ENCODE measurements at places on chromosomes 13 and 19.

GRCh38 chr13:30186634-30187415 lies 120.5 kb downstream of the KATNAL1 start:
- peak; percentile 57 for DNase-seq

DNA sequence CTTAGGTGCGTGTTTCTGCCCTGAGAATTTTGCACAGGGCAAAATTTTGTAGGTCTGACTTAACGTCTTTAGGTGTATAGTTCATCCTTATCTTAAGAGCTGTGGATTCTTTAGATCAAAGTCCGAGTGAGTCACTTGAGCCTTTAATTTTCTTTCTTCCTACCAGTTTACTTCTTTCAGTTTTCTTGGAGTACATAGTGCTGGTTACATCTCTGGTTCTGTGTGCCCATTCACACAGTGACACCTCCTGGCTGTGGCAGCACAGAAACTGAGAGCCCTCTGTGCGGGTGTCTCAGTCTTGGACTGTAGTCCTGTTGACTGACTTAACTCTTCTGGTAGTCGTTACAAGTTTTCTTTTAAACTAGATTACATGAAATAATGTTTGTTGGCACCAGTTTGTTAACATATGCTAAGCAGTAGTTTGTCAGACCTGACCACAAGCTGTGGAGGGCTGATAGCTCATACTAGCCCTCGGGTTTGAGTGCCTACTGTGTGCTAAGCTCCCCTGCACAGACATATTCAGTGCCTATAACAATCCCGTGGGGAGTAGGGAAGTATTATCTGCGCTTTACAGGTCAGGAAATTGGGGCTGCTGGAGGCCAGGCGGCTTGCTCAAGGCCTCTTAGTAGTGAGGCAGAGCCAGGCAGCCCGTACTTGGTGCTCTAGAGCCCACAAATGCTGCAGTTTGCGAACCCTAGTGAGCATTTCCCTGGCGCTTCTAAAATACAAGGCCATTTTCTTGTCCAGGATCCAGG lies 1.6 kb downstream of the GATAD2A start:
- no peak for DNase-seq

DNA sequence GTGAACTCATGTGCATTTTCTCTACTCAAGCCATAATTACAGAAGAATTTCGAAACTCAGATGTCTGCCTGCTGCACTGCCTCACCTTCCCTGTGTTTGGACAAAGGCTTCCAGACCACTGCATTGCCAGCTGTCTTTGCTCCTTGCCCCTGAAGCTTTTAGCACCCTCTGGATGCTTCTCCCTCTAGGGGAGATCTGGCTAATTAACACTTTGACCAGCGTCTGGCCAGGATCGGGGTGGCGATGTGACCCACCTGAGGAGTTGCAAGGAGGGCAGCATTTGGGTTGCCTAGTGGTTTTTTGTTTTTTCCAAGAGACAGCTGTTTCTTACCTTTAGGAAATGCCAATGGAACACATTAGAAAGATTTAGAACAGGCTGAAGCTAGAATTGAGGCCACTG lies 127.7 kb upstream of the ZNF536 start:
- DNase-seq, result no peak

DNA sequence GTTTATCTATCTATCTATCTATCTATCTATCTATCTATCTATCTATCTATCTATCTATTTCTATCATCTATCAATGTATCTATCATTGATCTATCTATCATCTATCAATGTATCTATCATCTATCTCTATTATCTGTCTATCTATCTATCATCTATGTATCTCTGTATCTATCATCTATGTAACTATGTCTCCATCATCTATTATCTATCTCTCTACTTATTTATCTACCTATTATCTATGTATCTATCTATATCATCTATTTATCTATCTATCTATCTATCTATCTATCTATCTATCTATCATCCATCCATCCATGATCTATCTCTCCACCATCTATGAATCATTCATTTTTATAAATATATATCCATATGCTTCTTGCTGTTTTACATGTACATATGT lies 15.8 kb downstream of the CYP4F3 start:
- no peak for DNase-seq
